ENCODE measurements at places on chromosomes 13 and 19. TPM values are rescaled to one million over a fixed set of nuclear protein-coding genes. Genes with fewer than 3 reads are reported as not detected.
A peak's percentile ranks its signal among the peaks of the same experiment; 100 is the strongest.

DNA sequence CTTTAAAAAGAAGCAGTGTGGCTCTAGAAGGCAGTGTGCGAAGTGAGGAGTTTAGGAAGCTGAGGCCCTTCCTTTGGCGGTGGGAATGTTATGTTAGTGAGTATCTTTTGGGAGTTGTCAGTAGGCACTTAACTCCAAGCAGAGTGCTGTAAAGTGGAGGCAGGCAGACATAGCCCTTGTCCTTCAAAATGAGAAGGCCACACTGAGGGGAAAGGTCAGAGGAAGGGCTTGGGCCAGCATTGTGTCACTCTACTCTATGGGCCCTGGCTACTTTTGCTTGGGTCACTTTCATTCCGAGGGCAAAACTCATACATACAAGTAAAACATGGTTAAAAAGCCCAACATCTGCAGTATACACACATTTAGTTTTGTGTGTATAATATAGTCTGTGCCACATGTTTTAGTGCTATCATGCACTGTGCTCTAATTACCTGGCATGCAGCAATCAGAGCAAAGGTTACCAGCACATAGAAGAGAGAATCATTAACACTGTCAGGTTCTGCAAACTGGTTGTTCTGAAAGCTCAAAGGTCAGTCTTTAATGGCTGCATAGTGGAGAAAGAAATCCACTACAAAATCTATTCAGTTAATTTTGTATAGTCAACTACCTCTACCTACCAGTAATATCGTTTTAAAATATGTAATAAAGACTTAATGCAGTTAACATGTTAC, 64.4 kb downstream of the WASF3 start:
- no peaks in the 10 kb centered on the region for H3K27me3 ChIP-seq
- H3K4me3 ChIP-seq = no peak overlapping the region
- H3K36me3 ChIP-seq = peaks cover 31% of the 10 kb centered on the region
- no peak overlapping the region for H3K27ac ChIP-seq

DNA sequence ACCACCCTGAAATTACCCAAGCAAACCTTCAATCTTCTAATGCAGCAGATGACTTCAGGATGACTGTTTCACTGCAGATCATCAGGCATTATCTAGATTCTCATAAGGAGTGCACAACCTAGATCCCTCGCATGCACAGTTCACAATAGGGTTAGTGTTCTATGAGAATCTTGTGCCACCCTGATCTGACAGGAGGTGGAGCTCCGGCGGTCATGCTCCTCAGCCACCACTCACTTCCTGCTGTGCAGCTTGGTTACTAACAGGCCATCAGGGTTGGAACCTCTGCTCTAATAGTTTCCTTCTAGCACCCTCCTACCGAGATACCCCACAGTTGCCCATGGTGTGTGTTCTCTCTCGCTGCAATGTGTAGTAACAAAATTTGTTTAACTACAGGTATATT, 442.8 kb downstream of the FGF14 start:
- peak; percentile 16 for DNase-seq
- no peak overlapping the region for H3K4me3 ChIP-seq
- H3K27me3 ChIP-seq = no peaks in the 10 kb centered on the region
- peaks cover 8% of the 10 kb centered on the region for H3K4me1 ChIP-seq
- no peak overlapping the region for H3K27ac ChIP-seq

- H3K27ac ChIP-seq = no peak overlapping the region
- no peaks in the 10 kb centered on the region for H3K4me1 ChIP-seq
- H3K4me3 ChIP-seq = no peak overlapping the region
- 0 out of 2 replicates have a peak, but pooled peaks cover 3% of the 10 kb centered on the region for H3K36me3 ChIP-seq
- no peak for DNase-seq
Observed at GRCh38 chr13:95357875-95358274, 56.6 kb upstream of the ABCC4 start.

- DNase-seq = no peak
- H3K27ac ChIP-seq = no peak overlapping the region
- H3K4me1 ChIP-seq = peaks cover 3% of the 10 kb centered on the region
- H3K4me3 ChIP-seq = no peak overlapping the region
Observed at GRCh38 chr13:33571618-33572017, 246.3 kb upstream of the RFC3 start.

- peaks cover 39% of the 10 kb centered on the region for H3K27me3 ChIP-seq
- H3K36me3 ChIP-seq = peaks cover 4% of the 10 kb centered on the region
- peak; percentile 67 for DNase-seq
- H3K4me1 ChIP-seq = peaks cover 5% of the 10 kb centered on the region
- no peak overlapping the region for H3K27ac ChIP-seq
- peak overlapping the region; percentile 57 for H3K4me3 ChIP-seq
Observed at GRCh38 chr19:996051-996838, 4.0 kb upstream of the GRIN3B start.

DNA sequence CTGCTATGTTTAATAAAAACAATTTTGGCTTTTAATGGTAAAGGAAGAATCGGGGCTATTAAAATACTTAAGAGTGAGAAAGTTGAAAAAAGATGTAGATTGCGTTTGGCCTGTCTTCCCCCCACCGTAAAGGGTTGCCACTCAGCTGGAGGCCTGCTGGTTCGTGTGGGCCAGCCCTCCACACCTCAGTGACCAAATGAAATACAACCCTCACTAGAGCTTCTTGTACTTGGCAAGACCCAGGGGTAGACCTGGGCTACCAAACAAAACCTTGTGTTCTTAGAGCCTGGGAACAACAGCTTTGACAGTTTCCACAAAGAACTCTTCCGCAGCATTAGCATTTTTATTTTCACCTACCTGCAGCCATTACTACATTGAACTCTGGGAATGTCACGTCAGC, 152.8 kb upstream of the PABPC3 start:
- no peak for DNase-seq
- peaks cover 15% of the 10 kb centered on the region for H3K36me3 ChIP-seq
- H3K27ac ChIP-seq = no peak overlapping the region
- no peaks in the 10 kb centered on the region for H3K27me3 ChIP-seq
- H3K4me1 ChIP-seq = peaks cover 14% of the 10 kb centered on the region

GRCh38 chr13:41006978-41007743, 12.0 kb downstream of the ELF1 start:
- H3K4me1 ChIP-seq = peaks cover 34% of the 10 kb centered on the region
- no peak overlapping the region for H3K4me3 ChIP-seq
- no peaks in the 10 kb centered on the region for H3K27me3 ChIP-seq
- H3K27ac ChIP-seq = no peak overlapping the region
- no peak for DNase-seq

TEX29 gene
- total RNA-seq = 0.37 TPM

TTC9B gene
- not detected for total RNA-seq

AP2A1 gene
- total RNA-seq = 127 TPM

PRTN3 gene
- total RNA-seq = 0.61 TPM

KCNRG gene
- 0.32 TPM for total RNA-seq

IRGC gene
- total RNA-seq = not detected

Measured in WTC11 (cell line).